Right hindlimb (tissue), 1 donor: ENCODE measurements at places on chromosomes 13 and 19.

- DNase-seq = no peak
Observed at GRCh38 chr13:113843063-113843654, 20.7 kb downstream of the GAS6 start.

GRCh38 chr19:345320-345879 is 804 bp upstream of the MIER2 start:
- no peak for DNase-seq

DNA sequence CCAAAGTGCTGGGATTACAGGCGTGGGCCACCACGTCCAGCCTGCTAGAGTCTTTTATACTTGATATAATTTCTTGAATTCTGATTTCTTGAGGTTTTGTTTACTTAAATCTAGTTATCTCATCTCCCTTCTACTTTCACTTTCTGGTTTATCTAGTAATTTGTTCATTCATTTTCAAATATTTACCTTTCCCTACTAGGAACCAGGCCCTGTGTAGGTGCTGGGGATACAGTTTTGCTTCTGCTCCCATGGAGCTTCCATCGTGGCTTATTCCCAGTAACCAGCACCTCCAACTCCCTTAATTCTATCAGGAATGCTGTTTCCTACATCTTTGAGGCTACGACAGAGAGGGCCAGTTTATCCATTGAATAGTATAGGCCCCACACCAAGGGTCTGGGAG is 24.1 kb upstream of the TRIM13 start:
- no peak for DNase-seq

DNA sequence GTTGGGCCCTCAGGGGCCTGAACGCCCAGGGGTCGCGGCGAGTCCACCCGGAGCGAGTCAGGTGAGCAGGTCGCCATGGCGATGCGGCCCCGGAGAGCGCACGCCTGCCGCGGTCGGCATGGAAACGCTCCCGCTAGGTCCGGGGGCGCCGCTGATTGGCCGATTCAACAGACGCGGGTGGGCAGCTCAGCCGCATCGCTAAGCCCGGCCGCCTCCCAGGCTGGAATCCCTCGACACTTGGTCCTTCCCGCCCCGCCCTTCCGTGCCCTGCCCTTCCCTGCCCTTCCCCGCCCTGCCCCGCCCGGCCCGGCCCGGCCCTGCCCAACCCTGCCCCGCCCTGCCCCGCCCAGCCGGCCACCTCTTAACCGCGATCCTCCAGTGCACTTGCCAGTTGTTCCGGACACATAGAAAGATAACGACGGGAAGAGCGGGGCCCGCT is at the start of gene CCNA1:
Gene CCNA1, plus strand, starts transcription at position 390 of the 439 bp plus-strand sequence. CDS start 562 bp downstream, outside the sequence.
- DNase-seq = peak; percentile 68

DNA sequence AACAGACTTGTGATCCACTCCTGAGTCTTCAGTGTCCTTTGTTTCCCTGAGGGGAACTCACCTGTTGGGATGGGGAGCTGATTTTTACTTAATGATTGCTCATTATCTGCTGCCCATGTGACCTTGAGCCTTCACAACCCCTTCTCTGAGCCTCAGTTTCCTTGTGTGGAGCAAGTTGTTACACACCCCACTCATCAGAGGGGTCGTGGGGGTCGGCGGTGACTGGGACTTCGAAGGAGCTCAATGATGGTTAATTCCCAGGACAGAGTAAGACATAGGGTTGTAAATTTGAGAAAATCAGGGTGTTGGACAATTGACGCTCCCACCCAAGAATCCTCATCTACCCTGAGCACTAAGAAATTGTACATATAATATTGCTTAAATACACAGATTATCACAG is 13.5 kb downstream of the LILRA5 start:
- no peak for DNase-seq
